GM12878 (cell line): ENCODE measurements at places on chromosomes 11 and 22. TPM values are rescaled to one million over a fixed set of nuclear protein-coding genes. Genes with fewer than 3 reads are reported as not detected.

Gene CCDC73
- 0.05 and 0.10 TPM in 2 replicates for polyA plus RNA-seq

Gene LRRC10B
- not detected in 2 replicates for polyA plus RNA-seq

Gene PTPRCAP
- polyA plus RNA-seq, result 212 and 239 TPM in 2 replicates

Gene KCNQ1OT1
- polyA plus RNA-seq, result 0.37 and 0.47 TPM in 2 replicates

Gene MS4A8
- 0.11 TPM in 1 of 2 replicates, not detected in the other for polyA plus RNA-seq
